ENCODE measurements at places on chromosomes 4 and X.

GRCh38 chr4:30642567-30642966 is 77.6 kb upstream of the PCDH7 start:
- H3K27ac ChIP-seq = no peak overlapping the region
- no peaks in the 10 kb centered on the region for H3K36me3 ChIP-seq
- DNase-seq = no peak
- no peaks in the 10 kb centered on the region for H3K27me3 ChIP-seq
- no peak overlapping the region for H3K4me3 ChIP-seq

- no peak overlapping the region for H3K27ac ChIP-seq
- H3K4me1 ChIP-seq = peaks cover 67% of the 10 kb centered on the region
- no peaks in the 10 kb centered on the region for H3K27me3 ChIP-seq
- DNase-seq = peak; percentile 29
These were observed 2.0 kb downstream of the PSAPL1 start for GRCh38 chr4:7432531-7433375.

GRCh38 chrX:17769701-17770269 is 32.5 kb downstream of the SCML1 start:
- H3K4me3 ChIP-seq = no peak overlapping the region
- no peaks in the 10 kb centered on the region for H3K4me1 ChIP-seq
- H3K36me3 ChIP-seq = no peaks in the 10 kb centered on the region
- no peak overlapping the region for H3K27ac ChIP-seq

DNA sequence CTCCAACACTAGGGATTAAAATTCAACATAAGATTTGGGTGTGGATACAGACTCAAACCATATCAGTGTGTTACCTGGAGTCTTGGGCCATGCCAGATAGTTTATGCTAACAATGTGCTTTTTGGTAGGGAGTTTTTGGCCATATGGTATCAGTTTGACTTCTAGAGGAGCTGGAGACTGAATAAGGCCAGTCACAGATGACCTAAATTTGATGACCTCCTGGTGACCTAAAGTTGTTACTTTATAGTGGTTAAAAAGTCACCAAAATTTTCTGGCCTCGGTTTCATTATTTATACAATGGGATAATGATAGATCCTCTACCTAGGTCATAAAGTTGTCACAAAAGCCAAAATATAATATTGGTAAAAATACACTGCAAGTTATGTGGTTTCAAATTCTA is 877.1 kb downstream of the RAPGEF2 start:
- peaks cover 19% of the 10 kb centered on the region for H3K4me1 ChIP-seq
- no peak for DNase-seq
- H3K27ac ChIP-seq = no peak overlapping the region
- H3K4me3 ChIP-seq = no peak overlapping the region
- H3K27me3 ChIP-seq = no peaks in the 10 kb centered on the region

- no peaks in the 10 kb centered on the region for H3K4me1 ChIP-seq
- no peaks in the 10 kb centered on the region for H3K36me3 ChIP-seq
- no peak overlapping the region for H3K4me3 ChIP-seq
- DNase-seq = no peak
These were observed 196.3 kb downstream of the GPAT3 start for GRCh38 chr4:83732114-83732635.

GRCh38 chr4:175341203-175341755 is 423.1 kb downstream of the ADAM29 start:
- H3K36me3 ChIP-seq = no peaks in the 10 kb centered on the region
- no peaks in the 10 kb centered on the region for H3K4me1 ChIP-seq
- H3K4me3 ChIP-seq = no peak overlapping the region
- H3K27me3 ChIP-seq = no peaks in the 10 kb centered on the region
- no peak for DNase-seq

GRCh38 chrX:12901486-12901885 is 4.9 kb upstream of the TLR8 start:
- H3K4me3 ChIP-seq = no peak overlapping the region
- no peak overlapping the region for H3K27ac ChIP-seq
- H3K36me3 ChIP-seq = no peaks in the 10 kb centered on the region
- no peaks in the 10 kb centered on the region for H3K27me3 ChIP-seq
- DNase-seq = peak; percentile 70
- H3K4me1 ChIP-seq = no peaks in the 10 kb centered on the region

GRCh38 chr4:45442466-45442865 is 681.4 kb downstream of the GABRG1 start:
- H3K4me1 ChIP-seq = no peaks in the 10 kb centered on the region
- H3K4me3 ChIP-seq = no peak overlapping the region
- no peaks in the 10 kb centered on the region for H3K36me3 ChIP-seq
- H3K27ac ChIP-seq = no peak overlapping the region
- no peaks in the 10 kb centered on the region for H3K27me3 ChIP-seq

GRCh38 chr4:2763511-2763967 is 7.4 kb upstream of the TNIP2 start:
- H3K4me3 ChIP-seq = no peak overlapping the region
- no peak overlapping the region for H3K27ac ChIP-seq
- H3K4me1 ChIP-seq = peaks cover 17% of the 10 kb centered on the region
- no peak for DNase-seq
- H3K36me3 ChIP-seq = no peaks in the 10 kb centered on the region

- no peaks in the 10 kb centered on the region for H3K27me3 ChIP-seq
- H3K4me1 ChIP-seq = no peaks in the 10 kb centered on the region
- no peaks in the 10 kb centered on the region for H3K36me3 ChIP-seq
- no peak for DNase-seq
- H3K27ac ChIP-seq = no peak overlapping the region
- H3K4me3 ChIP-seq = no peak overlapping the region
These were observed 44.8 kb upstream of the CLNK start for GRCh38 chr4:10729366-10729765.

DNA sequence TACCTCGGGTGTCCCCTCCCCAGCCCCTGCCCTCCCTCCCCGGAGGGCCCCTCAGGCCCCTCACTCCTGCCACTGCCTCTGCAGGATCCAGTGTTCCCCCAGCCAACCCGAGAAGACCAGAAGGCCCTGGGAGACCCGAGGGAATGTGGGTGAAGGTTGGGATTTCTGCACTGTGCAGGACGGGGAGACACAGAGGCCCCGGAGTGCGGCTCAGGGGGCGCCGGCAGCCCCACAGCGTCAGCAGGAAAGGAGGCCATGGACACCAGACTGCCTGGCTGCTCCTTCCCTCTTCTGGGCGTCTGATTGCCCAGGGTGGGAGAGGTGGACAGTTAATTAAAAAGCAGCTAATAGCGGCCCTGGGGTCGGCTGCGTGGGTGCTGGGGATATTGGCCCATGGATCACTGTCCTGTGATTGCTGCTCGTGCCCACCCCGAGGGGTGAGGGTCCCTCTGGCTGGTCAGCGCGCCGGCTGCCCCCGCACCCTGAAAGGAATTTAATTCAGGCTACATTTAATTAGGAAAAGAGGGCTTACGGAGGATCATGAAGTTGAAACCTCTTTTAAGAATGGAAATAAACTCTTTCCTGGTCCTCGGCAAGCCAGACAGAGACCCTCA is 57.8 kb upstream of the NKX1-1 start:
- H3K4me1 ChIP-seq = no peaks in the 10 kb centered on the region
- no peak for DNase-seq
- no peak overlapping the region for H3K4me3 ChIP-seq
- no peaks in the 10 kb centered on the region for H3K36me3 ChIP-seq
- no peak overlapping the region for H3K27ac ChIP-seq

DNA sequence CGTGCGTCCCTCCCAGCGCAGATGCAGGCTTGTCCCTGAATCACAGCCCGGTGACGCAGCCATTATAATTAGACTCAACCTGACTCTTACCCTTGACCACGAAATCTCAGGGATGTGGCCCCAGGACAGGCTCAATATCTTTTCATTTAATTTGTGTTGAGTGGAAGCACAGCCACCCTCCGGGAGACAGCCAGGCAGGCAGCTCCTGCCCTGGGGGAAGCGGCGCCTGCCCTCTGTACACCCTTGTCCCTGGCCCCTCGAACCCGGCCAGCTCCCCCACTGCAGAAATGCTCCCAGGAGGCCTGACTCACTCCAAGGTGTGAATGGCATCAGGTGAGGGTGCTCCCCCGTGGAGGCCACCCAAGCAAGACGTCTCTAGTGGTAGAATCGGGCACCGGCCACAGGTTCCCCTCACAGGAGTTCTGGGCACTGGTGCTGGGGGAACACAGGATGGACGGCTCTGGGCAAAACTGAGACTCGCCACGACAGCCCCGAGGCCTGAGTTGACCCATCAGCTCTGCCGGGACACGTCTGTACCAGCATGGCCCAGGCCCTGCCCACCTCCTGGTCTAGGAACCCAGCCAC is 2.7 kb downstream of the CPLX1 start:
- H3K27me3 ChIP-seq = no peaks in the 10 kb centered on the region
- no peaks in the 10 kb centered on the region for H3K36me3 ChIP-seq
- peaks cover 4% of the 10 kb centered on the region for H3K4me1 ChIP-seq
- H3K4me3 ChIP-seq = no peak overlapping the region

GRCh38 chr4:69713593-69713992 is 46.8 kb downstream of the SULT1B1 start:
- peak; percentile 6 for DNase-seq
- no peaks in the 10 kb centered on the region for H3K27me3 ChIP-seq
- no peaks in the 10 kb centered on the region for H3K4me1 ChIP-seq
- H3K4me3 ChIP-seq = no peak overlapping the region
- no peaks in the 10 kb centered on the region for H3K36me3 ChIP-seq

DNA sequence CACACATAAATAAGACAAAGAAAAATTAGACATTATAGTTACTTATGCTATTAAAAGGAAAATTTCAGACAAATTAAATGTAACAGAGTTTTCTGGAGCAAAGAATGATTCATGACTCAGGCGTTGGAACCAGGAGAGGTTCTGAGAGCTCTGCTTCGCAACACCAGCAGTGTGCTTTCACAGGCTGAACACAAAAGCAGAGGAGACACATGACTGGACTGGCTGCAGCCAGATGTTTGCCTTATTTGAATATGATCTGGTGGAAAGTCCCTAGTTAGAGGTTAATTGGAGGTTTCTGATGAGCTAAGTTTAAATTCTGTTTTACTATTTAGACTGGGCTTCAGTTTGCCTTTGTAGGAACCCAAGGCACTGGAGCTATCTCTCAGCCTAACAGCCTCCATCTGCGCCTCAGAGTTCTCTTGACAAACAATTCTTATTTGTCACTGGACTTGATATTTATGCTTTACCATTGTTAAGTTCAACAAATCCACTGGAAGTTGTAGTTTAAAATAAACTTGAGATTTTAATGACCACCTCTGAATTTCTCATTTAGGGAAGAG is 16.2 kb downstream of the BOD1L1 start:
- no peak overlapping the region for H3K27ac ChIP-seq
- DNase-seq = no peak
- H3K4me1 ChIP-seq = no peaks in the 10 kb centered on the region

DNA sequence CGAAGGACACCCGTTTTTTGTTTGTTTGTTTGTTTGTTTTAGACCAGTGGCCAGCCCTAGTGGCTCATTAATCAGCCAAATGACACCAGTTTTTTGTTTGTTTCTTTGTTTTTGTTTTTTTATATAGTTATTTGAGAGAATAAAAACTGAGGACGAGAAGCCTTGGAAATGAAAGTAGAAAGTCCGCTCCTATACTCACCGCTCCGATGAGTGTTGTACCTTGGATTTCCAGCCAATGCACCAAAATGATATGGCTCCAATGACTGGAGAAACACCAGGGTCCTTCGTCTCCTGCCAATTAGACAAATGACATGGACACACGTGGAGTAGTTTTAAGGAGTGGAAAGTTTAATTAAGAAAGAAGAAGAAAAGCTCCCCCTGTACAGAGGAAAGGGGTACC is 87.9 kb downstream of the ZXDA start:
- no peak overlapping the region for H3K27ac ChIP-seq
- H3K4me1 ChIP-seq = no peaks in the 10 kb centered on the region
- no peaks in the 10 kb centered on the region for H3K27me3 ChIP-seq
- no peaks in the 10 kb centered on the region for H3K36me3 ChIP-seq
- no peak overlapping the region for H3K4me3 ChIP-seq
- DNase-seq = no peak

- H3K36me3 ChIP-seq = no peaks in the 10 kb centered on the region
- DNase-seq = no peak
- no peak overlapping the region for H3K4me3 ChIP-seq
- H3K27ac ChIP-seq = no peak overlapping the region
- no peaks in the 10 kb centered on the region for H3K27me3 ChIP-seq
These were observed 173.5 kb upstream of the C1QTNF7 start for GRCh38 chr4:15254236-15254880.

GRCh38 chr4:6840062-6840976 is 57.8 kb downstream of the KIAA0232 start:
- H3K27me3 ChIP-seq = no peaks in the 10 kb centered on the region
- H3K27ac ChIP-seq = peak overlapping the region; percentile 30
- H3K4me3 ChIP-seq = no peak overlapping the region
- DNase-seq = peak; percentile 74
- peaks cover 17% of the 10 kb centered on the region for H3K4me1 ChIP-seq

- H3K27me3 ChIP-seq = no peaks in the 10 kb centered on the region
- DNase-seq = no peak
- H3K27ac ChIP-seq = no peak overlapping the region
- H3K36me3 ChIP-seq = no peaks in the 10 kb centered on the region
- no peaks in the 10 kb centered on the region for H3K4me1 ChIP-seq
These were observed 61.4 kb upstream of the ATP8A1 start for GRCh38 chr4:42718336-42718735.

GRCh38 chr4:17557880-17558279 is 19.1 kb upstream of the LAP3 start:
- H3K4me3 ChIP-seq = no peak overlapping the region
- H3K36me3 ChIP-seq = no peaks in the 10 kb centered on the region
- H3K4me1 ChIP-seq = peaks cover 22% of the 10 kb centered on the region
- no peaks in the 10 kb centered on the region for H3K27me3 ChIP-seq
- no peak for DNase-seq

- no peaks in the 10 kb centered on the region for H3K36me3 ChIP-seq
- no peak for DNase-seq
- no peaks in the 10 kb centered on the region for H3K4me1 ChIP-seq
- no peak overlapping the region for H3K27ac ChIP-seq
- no peaks in the 10 kb centered on the region for H3K27me3 ChIP-seq
These were observed 5.7 kb upstream of the SORCS2 start for GRCh38 chr4:7186516-7187167.

- H3K4me1 ChIP-seq = no peaks in the 10 kb centered on the region
- no peak for DNase-seq
- H3K27ac ChIP-seq = no peak overlapping the region
- no peaks in the 10 kb centered on the region for H3K36me3 ChIP-seq
- H3K27me3 ChIP-seq = no peaks in the 10 kb centered on the region
These were observed 903.8 kb downstream of the STIM2 start for GRCh38 chr4:27764526-27764837.

GRCh38 chr4:182894681-182895275 is 22.4 kb downstream of the DCTD start:
- H3K36me3 ChIP-seq = no peaks in the 10 kb centered on the region
- H3K4me1 ChIP-seq = peaks cover 11% of the 10 kb centered on the region
- no peak overlapping the region for H3K4me3 ChIP-seq
- H3K27ac ChIP-seq = peak overlapping the region; percentile 23
- no peak for DNase-seq
- H3K27me3 ChIP-seq = no peaks in the 10 kb centered on the region

DNA sequence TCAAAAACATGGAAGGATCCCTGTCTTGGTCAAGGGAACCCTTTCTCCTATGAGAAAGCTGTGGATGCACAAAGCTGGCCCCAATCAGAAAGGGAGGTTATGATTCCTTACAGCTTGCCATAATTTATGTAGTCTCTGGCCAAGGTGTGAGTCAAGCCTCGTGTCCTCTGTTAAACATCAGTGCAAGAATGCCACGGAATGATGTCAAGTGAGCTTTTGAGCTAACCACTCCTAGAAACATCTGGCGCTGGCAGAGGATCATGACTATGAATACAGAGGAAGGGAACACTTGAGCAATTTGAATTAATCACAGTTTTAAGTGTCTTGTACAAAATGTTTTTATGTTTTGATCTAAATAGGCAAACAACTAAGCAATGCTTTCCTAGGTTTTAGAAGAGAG is 51.5 kb upstream of the RAP2C start:
- H3K36me3 ChIP-seq = no peaks in the 10 kb centered on the region
- H3K4me1 ChIP-seq = no peaks in the 10 kb centered on the region
- H3K27ac ChIP-seq = no peak overlapping the region
- no peak overlapping the region for H3K4me3 ChIP-seq
- DNase-seq = no peak
